Endothelial cell of umbilical vein (primary cell): ENCODE measurements at places on chromosomes 4 and X. TPM values are rescaled to one million over a fixed set of nuclear protein-coding genes. Genes with fewer than 3 reads are reported as not detected.

NEUROG2 gene
- polyA plus RNA-seq, result not detected in 2 replicates

PRRG3 gene
- polyA plus RNA-seq, result not detected in 2 replicates

NDST4 gene
- not detected in 2 replicates for polyA plus RNA-seq

GRIA2 gene
- polyA plus RNA-seq, result not detected in 2 replicates

DNA sequence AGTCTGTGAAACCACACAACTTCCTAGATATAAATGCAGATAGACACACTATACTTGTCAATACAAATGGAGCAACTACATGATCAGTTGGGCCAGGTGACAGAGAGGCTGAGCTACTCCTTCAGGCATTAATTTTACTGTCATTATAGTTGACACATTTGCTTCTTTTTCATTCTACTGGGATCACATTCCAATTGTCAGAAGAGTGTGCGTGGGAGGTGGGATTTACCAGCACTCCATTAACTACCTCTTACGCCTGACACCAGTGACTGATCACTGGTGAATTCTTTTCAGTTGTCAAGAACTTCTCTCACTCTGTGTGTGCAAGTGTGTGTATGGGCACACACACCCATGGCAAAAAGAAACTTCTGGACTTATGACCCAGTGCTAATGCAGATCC, 94.2 kb upstream of the DIAPH2 start:
- H3K4me1 ChIP-seq, result no peaks in the 10 kb centered on the region
- no peak overlapping the region for H3K4me3 ChIP-seq
- H3K36me3 ChIP-seq, result no peaks in the 10 kb centered on the region
- H3K27me3 ChIP-seq, result no peaks in the 10 kb centered on the region

- DNase-seq, result no peak
- H3K36me3 ChIP-seq, result no peaks in the 10 kb centered on the region
- H3K4me1 ChIP-seq, result no peaks in the 10 kb centered on the region
- H3K4me3 ChIP-seq, result no peak overlapping the region
- H3K27me3 ChIP-seq, result no peaks in the 10 kb centered on the region
These were observed 50.0 kb downstream of the CYTL1 start for GRCh38 chr4:4969298-4969697.

DNA sequence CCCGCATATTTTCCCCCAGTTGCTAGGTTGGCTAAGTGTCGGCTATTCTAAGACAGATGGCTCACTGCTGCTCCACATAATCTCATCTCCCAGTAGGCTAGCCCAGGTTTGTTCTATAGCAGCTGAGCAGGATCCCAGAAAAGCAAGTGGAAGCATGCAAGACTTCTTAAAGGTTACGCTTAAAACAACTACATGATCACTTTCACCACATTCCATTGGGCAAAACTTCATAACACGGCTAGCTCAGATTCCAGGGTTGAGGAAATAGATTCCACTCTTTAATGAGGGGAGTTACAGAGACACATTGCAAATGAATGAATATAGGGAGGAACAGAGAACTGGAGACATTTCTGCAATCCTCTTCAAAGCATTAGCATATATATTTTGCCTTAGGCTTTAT, 12.9 kb upstream of the RAB33B start:
- H3K27me3 ChIP-seq, result no peaks in the 10 kb centered on the region
- no peaks in the 10 kb centered on the region for H3K36me3 ChIP-seq
- no peak for DNase-seq
- H3K4me3 ChIP-seq, result no peak overlapping the region

DNA sequence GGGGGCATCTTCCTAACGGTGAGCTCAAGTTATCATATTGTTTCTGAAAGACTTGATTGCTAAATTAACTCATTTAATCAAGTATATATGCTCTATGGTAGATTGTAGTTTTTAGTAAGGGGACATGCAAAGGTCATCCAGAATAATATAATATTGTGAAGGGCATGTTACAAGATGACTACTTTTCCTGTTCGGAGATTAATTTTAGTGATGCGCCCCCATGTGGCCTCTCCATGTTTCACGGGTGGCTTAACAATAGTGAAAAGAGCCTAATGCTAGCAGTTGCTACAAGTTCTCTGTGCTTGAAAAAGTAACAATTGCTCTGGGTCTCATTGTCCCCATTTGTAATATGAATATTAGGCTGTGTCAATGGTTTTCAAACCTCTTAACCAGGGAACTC, 12.2 kb downstream of the SMPX start:
- peak; percentile 24 for DNase-seq
- no peak overlapping the region for H3K27ac ChIP-seq
- H3K27me3 ChIP-seq, result peaks cover 9% of the 10 kb centered on the region
- H3K36me3 ChIP-seq, result no peaks in the 10 kb centered on the region
- no peak overlapping the region for H3K4me3 ChIP-seq
- H3K4me1 ChIP-seq, result peaks cover 6% of the 10 kb centered on the region
